ENCODE measurements at places on chromosomes 5 and 9. TPM values are rescaled to one million over a fixed set of nuclear protein-coding genes. Genes with fewer than 3 reads are reported as not detected.

Gene PCDHB4
- not detected for polyA plus RNA-seq

Gene AQP3
- 29.9 TPM for polyA plus RNA-seq

Gene LCN9
- not detected for polyA plus RNA-seq

Gene MARCHF6
- polyA plus RNA-seq = 116 TPM

Gene F2RL2
- polyA plus RNA-seq = not detected

Gene TLE1
- not detected for polyA plus RNA-seq

Gene GLRX
- 4.9 TPM for polyA plus RNA-seq

Gene SMIM33
- not detected for polyA plus RNA-seq

Data from K562 (cell line).